G401 (cell line): ENCODE measurements at places on chromosomes 2 and 18.

DNA sequence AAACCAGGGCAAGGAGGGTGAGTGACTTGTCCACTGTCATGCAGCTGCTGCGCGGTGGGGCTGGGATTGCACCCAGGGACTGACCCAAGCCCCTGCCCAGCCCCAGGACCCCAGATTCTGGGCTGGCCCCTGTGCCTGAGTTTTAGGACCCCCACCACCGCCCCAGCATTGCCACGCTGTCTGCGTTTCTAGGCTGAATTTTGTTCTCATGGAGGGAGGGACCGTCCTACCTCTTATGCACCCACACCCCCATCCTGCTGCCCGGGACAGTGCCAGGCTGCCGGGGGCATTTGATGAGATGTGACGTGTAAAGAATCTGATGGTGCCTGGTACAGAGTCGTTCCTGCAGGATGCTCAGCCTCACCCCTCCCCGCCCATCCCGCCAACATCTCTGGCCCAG is 111.0 kb upstream of the ODC1 start:
- no peak for DNase-seq

DNA sequence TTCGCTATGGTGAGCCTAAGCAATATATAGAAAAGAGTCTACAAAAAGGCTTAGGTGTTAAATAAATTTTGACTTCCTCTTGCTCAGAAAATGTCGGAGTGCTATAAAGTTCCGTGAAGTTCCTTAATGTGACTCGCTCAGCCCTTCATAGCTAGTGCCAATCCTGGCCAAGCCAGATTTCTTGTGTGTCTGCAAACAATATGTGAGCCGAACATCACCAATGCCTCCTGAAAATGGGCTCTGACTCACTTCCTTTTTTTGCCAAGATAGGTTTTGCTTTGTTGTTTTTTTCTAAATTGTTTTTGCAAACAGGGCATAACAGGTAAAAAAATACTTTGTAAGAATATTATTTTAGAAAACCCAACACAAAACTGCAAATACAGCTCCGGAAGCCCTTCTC is 26.1 kb downstream of the CDC42EP3 start:
- no peak for DNase-seq

- no peak for DNase-seq
These were observed 28.2 kb upstream of the EPAS1 start for GRCh38 chr2:46269001-46269400.

- peak; percentile 66 for DNase-seq
These were observed 1.1 kb downstream of the MAP4K3 start for GRCh38 chr2:39435741-39436591.

DNA sequence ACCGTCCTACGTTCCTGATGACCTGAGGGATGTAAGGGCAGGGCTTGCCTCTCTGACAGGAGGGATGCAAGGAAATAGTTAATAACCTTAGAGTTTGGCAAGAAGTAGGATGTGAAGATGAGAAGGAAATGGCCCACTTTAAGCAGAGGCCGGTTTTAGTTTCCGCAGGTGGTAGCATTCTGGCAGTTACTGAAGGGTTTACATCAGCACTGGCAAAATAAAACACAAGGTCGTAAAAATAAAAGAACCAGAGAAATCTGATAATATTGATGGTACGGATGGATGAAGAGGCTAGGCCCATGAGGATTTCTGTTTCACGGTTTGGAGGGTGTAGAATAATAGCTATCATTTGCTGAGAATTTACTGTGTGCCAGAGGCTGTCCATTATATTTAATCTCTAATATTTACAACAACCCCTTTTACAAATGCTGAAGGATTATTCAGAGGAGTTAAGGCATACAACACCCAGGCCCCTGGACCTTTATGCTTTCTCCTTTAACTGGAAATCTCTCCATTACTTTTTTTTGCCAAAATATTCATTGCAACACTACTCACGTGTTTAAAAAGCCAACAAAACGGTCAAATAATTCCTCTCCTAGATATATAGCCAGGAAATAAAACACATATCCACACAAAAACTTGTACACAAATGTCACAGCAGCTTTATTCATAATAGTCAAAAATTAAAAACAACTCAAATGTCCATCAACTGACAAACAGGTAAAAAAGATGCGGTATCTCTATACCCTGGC is 28.5 kb downstream of the DAPL1 start:
- DNase-seq = no peak

- no peak for DNase-seq
These were observed 168.7 kb upstream of the HDAC4 start for GRCh38 chr2:239569401-239570090.

- DNase-seq = no peak
These were observed 84.0 kb downstream of the HDAC4 start for GRCh38 chr2:239316562-239317465.

DNA sequence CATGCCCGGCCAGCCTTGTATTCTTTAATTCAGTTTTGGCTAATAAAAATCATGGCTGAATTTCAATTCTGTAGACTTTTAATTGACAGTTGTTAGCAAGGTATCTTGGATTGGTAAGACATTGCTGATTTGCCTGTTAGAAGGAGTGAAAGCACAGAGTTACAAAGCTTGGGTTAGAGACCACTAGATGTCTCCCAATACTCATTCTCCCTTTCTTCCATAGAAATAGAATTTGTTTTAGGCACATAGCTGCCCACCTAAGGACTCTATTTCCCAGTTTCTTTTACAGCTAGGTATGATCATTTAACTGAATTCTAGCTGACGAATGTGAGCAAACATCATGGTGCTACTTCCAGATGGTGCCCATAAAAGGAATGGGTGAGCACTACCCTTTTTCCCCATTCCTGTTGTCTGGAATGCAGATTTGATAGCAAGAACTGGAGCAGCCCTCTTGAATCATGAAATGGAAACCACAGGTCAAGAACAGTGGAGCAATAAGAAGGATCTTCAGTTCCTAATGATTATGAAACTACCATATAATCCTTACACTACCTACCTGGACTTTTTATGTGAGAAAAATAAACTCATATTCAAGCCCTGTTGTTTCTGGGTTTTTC is 17.5 kb downstream of the PECR start:
- DNase-seq = no peak
